ENCODE measurements at places on chromosomes 3 and 15.

DNA sequence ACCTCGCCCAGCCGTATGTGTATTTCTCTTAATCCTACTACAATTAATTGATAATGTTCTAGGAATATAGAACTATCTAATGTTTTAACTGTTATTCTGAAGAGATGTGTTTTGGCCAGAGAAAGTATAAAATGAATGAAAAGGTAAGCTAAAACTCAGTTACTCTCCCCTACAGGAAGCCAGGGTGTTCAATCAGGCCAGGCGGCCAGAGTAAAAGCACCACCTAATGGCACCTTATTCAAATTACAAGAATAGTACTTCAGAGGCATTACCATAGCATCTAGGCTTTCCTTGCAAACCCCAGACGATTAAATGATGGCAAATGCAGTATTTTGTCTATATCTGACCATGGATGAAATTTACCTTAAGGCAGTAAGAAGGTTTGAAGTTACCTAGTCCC is 10.4 kb downstream of the SLC12A8 start:
- no peak for DNase-seq

- DNase-seq = no peak
These were observed 339.8 kb downstream of the THSD4 start for GRCh38 chr15:71455107-71455506.

GRCh38 chr3:179323197-179324110 is 623 bp downstream of the ZNF639 start:
- no peak for DNase-seq

DNA sequence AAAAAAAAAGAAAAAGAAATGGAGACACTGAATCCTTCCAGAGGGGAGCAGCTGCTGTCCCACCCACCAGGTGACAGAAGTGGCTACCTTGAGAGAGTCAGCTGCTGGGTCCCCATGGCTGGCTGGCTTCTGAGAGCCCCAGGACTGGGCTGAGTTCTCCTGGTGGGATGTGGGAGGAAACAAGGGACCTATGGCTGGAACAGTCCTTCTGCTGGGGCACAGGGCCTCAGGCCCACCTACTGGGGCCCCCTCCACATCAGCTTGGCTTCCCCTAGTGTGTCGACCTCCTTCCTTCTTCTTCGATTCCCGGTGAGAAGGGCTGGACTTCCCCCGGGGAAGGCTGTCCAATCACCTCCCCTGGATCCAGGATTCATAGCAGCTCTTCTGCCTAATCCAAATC is 32.3 kb downstream of the PRR20G start:
- DNase-seq = no peak

DNA sequence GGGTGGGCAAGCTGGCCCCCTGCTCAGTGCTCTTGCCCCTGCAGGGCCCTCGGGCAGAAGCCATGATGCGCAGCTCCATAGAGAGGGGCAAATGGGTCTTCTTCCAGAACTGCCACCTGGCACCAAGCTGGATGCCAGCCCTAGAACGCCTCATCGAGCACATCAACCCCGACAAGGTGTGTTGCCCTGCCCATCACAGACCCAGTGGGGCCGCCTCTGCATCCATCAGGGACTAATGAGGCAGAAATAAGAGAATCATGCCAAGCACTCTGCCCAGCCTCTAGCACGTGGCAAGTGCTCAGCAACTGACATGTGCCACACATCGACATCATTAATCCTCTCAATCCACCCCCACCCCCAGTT is 49.4 kb downstream of the SEMA3G start:
- no peak for DNase-seq

GRCh38 chr3:190269101-190269500 is 53.1 kb downstream of the CLDN1 start:
- no peak for DNase-seq

DNA sequence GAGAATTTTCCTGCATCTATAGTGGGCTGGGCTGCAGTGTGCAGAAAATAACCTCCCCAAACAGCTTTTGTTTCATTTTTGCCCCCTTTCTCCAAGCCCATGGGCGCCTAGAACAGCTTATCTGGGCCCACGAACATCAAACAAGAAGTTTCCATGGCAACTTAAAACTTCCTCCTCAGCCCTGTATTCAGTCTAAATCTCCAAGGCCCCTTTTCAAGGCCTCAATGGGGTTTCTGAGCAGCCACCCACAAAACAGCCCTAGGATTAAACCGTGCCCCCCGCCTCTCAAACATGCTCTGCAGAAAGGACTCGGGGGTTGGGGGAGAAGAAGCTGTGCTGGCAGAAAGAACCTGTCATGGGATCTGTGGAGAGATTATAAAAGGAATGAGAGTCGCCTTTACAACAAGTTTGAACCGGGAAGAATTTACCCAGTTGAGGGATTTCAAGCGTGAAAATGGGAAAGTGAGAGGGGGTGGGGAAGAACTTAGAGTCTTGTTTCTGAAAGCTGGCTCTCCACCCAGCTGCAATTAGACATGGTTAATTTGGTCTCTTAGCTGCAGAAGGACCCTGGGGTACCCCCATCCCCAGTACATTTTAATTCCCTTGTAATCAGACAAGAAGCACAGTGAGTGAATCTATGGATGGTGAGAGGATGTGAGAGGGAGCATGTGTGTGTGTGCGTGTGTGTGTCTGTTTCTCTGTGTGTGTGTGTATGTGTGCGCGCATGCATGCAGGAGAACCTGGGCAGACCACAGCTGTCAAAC is 4.3 kb upstream of the FAM107A start:
- DNase-seq = no peak

- DNase-seq = no peak
These were observed 66.5 kb downstream of the TLE3 start for GRCh38 chr15:70031261-70031660.

DNA sequence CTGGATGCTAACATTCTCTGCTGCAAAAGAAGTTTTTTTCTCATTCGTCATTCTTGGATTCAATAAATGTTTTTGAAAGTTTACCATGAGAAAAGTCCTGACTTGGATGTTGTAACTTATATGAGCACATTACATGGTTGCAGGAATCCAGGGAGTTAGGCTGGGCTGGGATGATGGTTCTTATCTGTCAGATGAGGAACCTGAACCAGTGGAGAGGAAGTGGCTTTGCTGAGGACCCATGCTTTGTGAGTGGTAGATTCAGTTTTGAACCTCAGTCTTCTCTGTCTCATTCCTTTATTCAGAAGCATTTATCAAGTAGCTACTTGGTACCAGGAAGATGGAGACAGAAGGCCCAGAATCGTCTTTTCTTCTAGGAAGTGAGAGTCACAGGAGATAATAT is 3.7 kb upstream of the GASK1A start:
- no peak for DNase-seq

GRCh38 chr15:57095896-57096295 is 177.5 kb downstream of the TCF12 start:
- no peak for DNase-seq

DNA sequence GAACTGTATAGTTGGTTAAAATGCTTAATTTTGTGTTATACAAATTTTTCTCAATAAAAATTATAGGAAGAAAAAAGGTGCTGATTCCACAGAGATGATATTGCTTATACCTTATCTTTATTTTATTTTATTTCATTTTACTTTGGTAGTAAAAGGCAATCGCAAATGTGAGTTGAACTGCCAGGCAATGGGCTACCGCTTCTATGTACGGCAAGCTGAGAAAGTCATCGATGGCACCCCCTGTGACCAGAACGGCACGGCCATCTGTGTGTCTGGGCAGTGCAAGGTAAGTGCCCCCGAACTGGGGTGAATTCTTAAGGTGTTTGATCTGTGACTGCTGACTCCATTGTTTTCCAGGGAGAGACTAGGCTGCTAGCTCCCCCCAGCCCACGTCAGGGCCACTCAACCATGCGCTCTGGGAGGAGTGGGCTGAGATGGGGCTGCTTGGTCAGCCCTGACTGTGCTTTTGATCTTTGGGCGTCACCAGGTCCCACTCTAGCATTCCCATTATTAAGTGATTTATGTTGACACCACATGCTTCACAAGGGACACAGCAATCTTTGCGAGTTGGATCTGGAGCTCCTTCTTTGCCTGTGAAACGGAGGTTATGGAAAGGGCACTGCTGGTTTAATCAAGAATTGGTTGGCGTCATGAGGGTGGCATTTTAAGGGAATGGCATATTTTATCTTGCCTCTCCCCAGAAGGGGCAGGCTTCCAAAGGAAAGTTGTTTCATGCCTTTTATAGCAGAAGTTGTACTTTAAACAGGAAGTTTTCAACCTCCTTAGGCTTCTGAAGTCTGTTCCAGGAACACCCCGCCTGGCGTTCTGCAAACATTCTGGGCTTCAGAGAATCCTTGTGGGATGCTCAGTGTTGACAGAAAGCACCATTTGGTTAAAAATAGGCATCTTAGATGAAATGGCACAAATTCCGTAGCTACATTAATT is 296.5 kb downstream of the THSD4 start:
- no peak for DNase-seq

GRCh38 chr3:15258720-15259119 is 52.7 kb downstream of the CAPN7 start:
- no peak for DNase-seq

GRCh38 chr3:194738254-194739093 is 52.8 kb downstream of the FAM43A start:
- no peak for DNase-seq

GRCh38 chr15:51190424-51191068 is 95.8 kb upstream of the TNFAIP8L3 start:
- DNase-seq = no peak

GRCh38 chr3:128970740-128971047 is 23.2 kb downstream of the CFAP92 start:
- no peak for DNase-seq

- no peak for DNase-seq
These were observed 67.0 kb downstream of the PEAK1 start for GRCh38 chr15:77352887-77353286.

- no peak for DNase-seq
These were observed 409.8 kb upstream of the TPRG1 start for GRCh38 chr3:188761964-188762363.

GRCh38 chr3:159252274-159252673 is 450.4 kb downstream of the MFSD1 start:
- no peak for DNase-seq

- DNase-seq = no peak
These were observed 344.9 kb upstream of the TPM1 start for GRCh38 chr15:62697636-62698035.

- DNase-seq = no peak
These were observed 80.3 kb upstream of the HRH1 start for GRCh38 chr3:11074011-11074410.

DNA sequence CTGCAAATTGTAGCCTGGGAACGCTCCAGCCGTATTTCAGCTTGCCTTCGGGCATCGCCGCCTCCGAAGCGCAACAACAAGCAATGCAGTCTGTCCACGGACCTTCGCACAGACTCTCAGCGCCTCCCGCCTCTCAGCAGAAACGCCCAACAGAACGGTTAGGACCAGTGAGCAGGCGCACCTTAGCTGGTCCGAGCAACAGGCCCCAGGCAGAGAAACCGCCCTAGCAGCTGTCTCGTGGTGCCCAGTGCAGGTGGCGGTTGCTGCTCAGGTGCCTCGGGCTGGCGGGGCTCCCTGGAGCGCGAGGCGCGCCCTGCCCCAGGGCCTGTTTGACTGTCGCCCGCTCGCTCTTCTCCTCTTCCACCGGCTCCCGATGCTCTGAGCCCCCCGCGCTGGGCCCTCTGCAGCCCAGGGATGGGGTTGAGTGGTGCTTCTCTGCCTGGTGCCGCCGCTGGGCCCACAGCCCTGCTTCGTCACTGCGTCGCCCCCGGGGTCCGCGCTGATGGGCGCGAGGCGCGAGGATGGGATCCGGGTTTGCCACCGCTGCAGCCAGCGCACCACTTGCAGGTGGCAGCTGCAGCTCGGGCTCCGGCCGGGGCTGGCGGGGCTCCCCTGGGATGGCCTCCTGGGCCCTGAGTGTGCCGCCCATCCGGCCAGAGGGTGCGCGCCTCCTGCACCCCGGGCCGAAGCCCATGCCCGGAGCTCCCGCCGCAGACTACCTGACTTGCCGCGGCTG is 268.4 kb upstream of the FRG2C start:
- DNase-seq = no peak

DNA sequence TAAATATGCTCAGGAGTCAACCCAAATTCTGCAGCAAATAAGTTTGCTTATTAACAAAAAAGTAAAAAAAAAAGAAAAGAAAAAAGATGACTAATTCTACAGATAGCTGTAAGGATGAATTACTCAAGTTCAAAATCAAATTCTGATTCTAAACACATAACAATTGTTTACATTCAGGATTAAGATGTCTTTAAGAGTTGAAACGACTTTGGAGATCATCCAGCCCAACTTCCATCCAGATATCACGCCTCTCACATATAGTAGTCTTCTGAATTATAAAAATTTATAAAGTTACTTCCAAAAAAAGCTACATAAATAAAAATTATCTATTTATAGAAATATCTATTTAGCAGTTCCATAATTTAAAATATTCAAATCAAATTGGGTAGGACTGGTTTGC is 39.8 kb downstream of the GYG1 start:
- DNase-seq = no peak

GRCh38 chr3:112372396-112372795 is 39.4 kb downstream of the CD200 start:
- no peak for DNase-seq

DNA sequence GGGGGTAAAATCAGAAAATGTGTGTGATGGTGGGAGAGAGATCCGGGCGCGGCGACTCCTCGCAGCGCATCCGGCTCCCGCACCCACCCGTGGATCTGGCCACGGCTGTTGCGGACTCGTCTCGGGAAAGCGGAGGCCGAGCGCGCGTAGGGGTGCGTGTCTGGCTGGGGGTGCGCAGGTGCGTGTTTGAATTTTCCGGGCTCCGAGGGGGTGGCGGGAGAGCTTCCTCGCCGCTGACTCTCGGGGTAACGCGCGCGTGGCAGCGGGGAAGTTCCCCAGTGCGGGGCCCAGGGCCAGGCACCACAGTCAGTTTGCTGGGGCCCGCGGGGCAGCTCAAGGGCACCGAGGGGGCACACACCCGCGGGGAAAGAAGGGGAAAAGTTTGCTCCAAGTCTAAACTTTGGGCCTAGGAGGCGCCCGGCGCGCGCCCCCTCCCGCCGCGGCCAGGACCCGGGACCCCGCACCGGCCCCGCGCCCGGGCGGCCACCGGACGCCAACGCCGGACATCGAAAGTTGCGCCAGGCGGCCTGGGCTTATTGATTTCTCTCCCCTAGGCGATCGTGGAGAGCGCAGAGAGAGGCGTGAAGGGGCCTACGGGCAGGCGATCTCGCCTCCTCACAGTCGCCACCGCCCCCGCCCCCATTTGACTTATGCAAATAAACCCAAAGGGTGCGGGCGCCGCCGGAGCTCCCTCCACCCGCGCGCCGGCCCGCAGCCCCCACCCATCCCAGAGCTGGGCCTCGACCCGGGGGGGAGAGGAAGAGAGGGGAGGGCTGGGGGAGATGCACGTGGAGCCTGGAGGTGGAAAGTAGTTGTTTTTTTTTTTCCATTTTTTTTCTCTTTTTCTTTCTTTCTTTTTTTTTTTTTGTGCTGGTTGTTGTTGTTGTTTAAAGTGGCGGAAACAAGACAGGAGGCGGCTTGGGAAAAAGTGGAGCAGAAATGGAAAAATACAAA is 639 bp downstream of the FOXP1 start:
- no peak for DNase-seq

DNA sequence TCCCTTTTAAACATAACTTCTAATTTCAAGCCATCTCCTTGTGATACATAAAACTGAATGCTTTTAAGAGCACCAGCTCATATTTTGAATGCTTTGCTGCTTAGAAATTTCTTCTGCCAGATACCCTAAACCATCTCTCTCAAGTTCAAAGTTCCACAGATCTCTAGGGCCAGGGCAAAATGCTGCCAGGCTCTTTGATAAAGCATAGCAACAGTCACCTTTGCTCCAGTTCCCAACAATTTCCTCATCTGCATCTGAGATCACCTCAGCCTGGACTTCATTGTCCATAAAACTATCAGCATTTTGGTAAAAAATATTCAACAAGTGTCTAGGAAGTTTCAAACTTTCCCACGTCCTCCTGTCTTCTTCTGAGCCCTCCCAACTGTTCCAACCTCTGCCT is 17.5 kb downstream of the OSTN start:
- DNase-seq = no peak

All from stimulated activated CD8-positive, alpha-beta memory T cell treated with anti-CD3 and anti-CD28 coated beads, Interleukin-7, amount 100 ng/mL, for 1 hour (primary cell).